Activated CD4-positive, alpha-beta T cell treated with anti-CD3 and anti-CD28 coated beads, Interleukin-2, Interleukin-6, amounts not matched to agents 100 ng/mL and 50 ng/mL, durations not matched to agents 16 hours and 8 hours (primary cell): ENCODE measurements at places on chromosomes 13 and 19.

- no peak for DNase-seq
Observed at GRCh38 chr19:2798733-2799132, 13.4 kb downstream of the THOP1 start.

DNA sequence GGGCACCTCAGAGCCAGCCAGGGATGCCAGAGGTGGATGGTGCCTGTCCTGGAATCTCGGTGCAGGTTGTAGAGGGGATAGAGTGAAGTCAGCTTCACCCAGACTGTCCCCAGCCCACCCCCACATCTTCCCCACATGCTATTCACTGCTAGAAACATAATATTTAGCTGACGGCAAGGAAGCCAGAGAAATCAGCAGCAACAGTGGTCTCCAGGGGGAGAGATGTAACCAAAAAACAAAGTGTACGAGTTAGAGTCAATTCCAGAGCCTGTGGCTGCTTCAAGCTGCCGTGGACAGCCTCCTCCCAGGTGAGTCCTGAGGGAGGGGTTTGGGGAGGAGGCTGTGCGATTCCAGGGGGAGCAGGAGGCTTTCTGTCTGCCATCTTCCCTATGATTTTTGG lies 97.6 kb downstream of the ZNF536 start:
- no peak for DNase-seq

GRCh38 chr13:23845105-23845725 lies 44.0 kb downstream of the MIPEP start:
- DNase-seq = no peak

- DNase-seq = no peak
Observed at GRCh38 chr19:43743059-43743458, 11.7 kb downstream of the SMG9 start.

GRCh38 chr19:15091918-15092753 lies 10.1 kb downstream of the OR1I1 start:
- DNase-seq = peak; percentile 76

- DNase-seq = no peak
Observed at GRCh38 chr13:52447815-52448552, 2.5 kb downstream of the VPS36 start.

GRCh38 chr19:54209811-54210494 lies 9.3 kb downstream of the RPS9 start:
- no peak for DNase-seq

GRCh38 chr19:14555918-14556661 lies 15.8 kb downstream of the NDUFB7 start:
- DNase-seq = no peak

DNA sequence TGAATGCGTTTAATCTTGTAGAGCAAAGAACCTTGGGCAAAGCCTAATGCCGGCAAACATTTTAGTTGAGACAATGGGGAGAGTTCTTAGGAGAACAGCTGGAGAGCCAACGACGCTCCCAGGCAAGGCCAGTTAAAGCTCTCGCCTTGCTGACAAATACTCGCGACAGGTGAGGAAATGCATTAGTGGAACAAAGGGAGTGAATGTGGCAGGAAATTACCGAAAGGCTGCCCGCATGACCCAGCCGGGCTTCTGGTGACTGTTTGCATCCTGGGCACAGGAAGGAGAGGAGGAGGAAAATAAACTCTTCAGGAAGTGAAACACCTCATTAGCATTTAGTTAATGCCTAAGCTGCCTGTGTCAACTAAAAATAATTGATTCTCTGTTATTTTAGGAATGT lies 74.6 kb downstream of the SHISA2 start:
- DNase-seq = no peak

DNA sequence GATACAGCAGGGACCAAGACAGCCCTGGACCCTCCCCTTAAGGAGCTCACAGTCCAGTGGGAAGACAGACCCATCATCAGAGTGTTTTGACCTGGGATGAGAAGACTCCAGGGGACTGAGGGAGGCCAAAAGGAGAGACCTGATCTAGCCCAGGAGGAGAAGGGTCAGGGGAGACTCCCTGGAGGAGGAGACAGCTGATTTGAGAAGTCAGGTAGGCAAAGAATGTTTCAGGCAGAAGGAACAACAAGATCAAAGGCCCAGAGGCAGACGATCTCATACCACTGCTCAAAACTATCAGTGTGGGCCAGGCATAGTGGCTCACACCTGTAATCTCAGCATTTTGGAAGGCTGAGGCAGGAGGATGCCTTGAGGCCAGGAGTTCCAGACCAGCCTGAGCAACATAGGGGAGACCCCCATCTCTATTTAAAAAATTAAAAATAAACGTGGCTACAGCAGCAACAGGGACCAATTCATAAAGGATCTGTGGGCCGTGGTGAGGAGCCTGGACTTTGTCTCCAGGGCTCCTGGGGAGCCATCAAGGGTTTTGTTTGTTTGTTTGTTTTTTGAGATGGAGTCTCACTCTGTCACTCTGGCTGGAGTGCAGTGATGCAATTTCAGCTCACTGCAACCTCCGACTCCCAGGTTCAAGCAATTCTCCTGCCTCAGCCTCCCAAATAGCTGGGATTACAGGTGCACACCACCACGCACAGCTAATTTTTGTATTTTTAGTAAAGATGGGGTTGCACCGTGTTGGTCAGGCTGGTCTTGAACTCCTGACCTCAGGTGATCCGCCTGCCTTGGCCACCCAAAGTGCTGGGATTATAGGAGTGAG lies 2.2 kb upstream of the COX6B1 start:
- no peak for DNase-seq

- no peak for DNase-seq
Observed at GRCh38 chr13:110323172-110323891, 16.2 kb downstream of the COL4A2 start.

DNA sequence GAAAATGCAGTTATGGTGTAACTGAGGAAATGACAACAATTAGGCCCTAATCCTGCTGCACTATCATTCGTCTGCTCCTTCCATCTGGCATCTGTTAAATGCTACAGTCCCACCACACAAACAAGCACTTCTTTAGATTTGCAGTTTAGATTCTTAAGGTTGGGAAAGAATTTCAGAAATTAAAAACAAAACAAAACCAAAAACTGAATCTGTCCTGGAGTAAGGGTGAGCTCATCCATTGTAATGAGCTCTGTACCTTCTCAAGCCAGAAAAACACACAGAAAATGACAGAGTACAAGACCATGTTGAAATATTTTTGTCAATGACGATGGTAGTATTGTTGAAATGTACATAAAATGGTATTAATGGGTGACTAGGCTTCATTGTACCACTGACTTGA lies 28.3 kb downstream of the SMAD9 start:
- no peak for DNase-seq

GRCh38 chr19:32404213-32404932 lies 1.2 kb upstream of the DPY19L3 start:
- DNase-seq = no peak

- peak; percentile 16 for DNase-seq
Observed at GRCh38 chr13:32121316-32121715, 89.7 kb downstream of the FRY start.

DNA sequence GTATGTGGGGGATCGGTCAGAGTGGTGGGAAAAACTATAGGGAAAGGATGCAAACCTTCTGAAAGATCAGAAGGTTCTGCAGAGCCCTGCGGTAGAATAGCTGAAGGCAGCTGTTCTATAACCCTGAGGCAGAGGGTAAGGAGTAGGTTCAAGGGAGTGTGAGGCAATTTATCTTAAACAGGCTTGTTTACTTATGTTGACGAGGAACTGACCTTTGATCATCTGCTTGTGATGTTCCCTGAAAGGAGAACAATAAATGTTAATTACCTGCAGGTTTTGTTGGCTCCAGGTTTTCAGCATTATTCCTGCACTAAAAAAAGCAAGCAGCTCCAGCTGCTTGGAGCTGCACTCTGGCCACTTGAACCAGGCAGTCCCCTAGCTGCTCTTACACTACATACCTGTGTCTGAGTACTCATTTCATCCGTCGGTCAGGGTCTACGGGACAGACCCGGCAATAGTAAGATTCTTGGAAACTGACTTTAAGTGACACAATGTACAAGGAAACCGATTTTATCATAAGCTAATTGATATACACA lies 202.1 kb downstream of the TBC1D4 start:
- DNase-seq = no peak

- DNase-seq = no peak
Observed at GRCh38 chr19:32767951-32768679, 48.5 kb downstream of the TDRD12 start.

DNA sequence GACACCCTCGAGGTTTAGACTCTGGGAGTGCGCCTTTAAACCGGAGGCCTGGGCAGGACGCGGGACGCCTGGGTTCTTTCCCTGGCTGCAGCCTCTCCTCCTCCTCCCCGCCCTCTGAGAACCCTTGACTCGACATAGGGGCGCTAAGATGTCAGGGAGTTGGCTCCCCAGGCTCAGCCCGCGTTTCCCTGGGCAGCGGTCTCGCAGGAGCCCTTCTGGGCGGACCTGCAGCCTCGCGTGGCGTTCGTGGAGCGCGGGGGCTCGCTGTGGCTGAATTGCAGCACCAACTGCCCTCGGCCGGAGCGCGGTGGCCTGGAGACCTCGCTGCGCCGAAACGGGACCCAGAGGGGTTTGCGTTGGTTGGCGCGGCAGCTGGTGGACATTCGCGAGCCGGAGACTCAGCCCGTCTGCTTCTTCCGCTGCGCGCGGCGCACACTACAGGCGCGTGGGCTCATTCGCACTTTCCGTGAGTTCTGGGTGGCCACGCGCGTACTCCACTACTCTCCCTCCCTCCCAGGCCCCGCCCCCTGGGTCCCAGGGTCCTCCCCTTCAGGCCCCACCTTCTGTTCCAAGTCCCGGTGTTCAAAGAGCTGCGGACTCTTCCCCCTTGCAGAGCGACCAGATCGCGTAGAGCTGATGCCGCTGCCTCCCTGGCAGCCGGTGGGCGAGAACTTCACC lies 1.3 kb downstream of the ICAM5 start:
- peak; percentile 65 for DNase-seq

- DNase-seq = no peak
Observed at GRCh38 chr19:4582980-4583842, 23.7 kb upstream of the SEMA6B start.

- no peak for DNase-seq
Observed at GRCh38 chr13:91106565-91106964, 240.9 kb upstream of the MIR17HG start.

DNA sequence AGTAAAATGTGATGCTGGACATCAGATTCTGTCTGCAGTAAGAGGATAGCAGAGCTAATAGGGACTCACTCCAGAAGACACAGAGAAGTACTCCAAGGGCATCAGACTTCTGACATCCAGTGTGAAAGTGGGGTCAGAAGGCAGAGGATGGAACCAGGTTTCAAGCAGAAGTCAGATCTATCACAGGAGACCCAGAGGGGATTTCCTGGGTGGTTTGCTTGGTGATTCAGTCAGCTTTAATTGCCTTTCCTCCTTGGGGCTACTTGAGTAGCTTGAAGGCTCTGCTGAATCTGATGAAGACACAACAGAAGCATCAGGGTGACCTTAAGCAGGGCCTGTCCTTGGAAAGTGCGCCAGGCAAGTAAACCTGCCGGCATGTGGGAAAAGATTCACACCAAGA lies 300.6 kb downstream of the COG6 start:
- peak; percentile 46 for DNase-seq

DNA sequence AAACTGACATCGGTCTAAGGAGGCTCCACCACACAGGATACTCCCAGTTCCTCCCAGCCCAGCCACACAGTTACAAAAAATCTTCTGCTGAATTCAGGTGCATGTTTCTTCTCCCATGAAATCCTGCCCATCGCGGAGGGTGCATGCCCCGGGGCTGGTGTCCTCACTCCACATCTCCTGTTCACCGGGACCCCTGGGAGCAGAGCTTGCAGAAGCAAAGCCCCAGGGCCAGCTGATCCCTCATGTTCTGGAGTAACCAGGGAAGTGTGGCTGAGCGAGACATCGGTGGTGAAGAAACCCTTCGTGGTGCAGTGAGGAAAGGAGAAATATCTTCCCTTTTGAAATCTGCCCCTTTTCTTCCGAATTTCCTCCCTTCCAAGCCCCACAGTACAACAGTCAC lies 904 bp upstream of the SIGLEC9 start:
- no peak for DNase-seq

GRCh38 chr19:43640424-43640757 lies 741 bp upstream of the CADM4 start:
- no peak for DNase-seq

DNA sequence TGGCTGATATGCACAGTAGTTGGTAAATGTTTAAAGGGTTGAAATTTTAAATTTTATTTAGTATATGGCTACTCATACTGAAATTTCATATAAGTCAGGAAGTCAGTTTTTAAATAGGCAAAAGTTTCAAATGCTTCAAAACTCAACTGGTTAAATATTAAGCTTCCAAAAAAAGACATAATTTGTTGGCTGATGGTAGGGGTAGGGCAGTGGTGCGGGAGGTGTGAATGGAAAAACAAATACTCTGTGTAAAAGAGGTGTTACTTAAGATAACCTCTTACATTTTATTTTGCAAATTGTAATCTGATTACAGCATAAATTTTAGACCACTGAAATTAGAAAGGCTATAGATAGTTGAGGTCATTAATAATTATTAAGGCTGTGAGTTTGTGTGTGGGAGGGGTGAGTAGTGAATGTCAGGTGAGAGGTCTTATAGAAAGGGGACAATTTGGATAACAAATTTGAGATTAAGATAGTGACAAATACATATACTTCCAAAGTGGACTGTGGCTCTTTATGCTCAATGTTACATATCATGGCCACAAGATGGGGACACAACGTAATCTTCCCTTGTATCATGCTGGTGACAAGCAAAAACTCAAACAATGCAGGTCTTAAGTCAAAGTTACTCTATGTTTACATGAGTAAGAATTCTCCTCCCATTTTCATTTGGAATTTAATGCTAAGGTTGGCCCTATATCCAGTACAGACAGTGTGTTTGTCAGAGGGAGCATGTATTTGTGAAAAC lies 36.6 kb upstream of the OXGR1 start:
- peak; percentile 11 for DNase-seq

GRCh38 chr19:801030-801860 lies 4.0 kb downstream of the PTBP1 start:
- DNase-seq = no peak

GRCh38 chr19:35845215-35846037 lies 6.9 kb downstream of the NPHS1 start:
- no peak for DNase-seq

DNA sequence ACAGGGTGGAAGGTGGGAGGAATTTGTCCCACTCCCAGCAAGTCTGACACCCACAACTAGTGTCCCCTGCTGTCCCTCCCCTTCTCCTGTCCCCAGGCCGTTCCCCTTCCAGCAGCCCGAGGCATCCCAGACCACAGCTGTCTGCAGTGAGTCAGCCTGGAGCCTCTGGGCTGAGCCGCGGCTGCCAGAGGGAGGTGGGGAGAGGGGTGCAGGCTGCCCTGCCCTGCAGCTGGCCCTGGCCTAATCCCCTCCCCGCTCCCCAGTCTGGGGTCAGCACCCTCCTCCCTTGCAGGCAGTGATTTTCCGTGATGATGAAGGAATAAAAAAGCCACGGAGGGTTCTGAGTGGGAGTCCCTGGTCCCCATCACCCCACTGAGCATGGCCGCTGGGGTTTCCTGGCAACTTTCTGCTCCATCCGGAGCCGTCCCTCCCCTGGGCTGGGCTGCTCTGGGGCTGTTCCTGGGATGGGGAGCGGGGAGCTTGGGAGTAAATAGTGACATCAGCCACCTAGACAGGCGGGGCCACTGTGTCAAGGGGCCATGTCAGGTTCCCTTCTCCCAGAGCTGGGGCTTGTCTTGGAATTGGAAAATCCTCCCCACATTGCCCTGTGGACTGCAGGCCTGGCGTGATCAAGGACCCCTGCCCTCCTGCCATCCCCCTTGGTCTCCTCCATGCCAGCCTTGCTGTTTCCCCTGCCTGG lies 16.8 kb downstream of the SPC24 start:
- DNase-seq = no peak

GRCh38 chr19:29618871-29619270 lies 12.8 kb downstream of the POP4 start:
- no peak for DNase-seq

GRCh38 chr19:41932259-41932719 lies 4.0 kb upstream of the ERFL start:
- no peak for DNase-seq
